ENCODE measurements at places on chromosomes 7 and 10.

GRCh38 chr7:105462765-105463420 is 59.2 kb downstream of the PUS7 start:
- DNase-seq: no peak

DNA sequence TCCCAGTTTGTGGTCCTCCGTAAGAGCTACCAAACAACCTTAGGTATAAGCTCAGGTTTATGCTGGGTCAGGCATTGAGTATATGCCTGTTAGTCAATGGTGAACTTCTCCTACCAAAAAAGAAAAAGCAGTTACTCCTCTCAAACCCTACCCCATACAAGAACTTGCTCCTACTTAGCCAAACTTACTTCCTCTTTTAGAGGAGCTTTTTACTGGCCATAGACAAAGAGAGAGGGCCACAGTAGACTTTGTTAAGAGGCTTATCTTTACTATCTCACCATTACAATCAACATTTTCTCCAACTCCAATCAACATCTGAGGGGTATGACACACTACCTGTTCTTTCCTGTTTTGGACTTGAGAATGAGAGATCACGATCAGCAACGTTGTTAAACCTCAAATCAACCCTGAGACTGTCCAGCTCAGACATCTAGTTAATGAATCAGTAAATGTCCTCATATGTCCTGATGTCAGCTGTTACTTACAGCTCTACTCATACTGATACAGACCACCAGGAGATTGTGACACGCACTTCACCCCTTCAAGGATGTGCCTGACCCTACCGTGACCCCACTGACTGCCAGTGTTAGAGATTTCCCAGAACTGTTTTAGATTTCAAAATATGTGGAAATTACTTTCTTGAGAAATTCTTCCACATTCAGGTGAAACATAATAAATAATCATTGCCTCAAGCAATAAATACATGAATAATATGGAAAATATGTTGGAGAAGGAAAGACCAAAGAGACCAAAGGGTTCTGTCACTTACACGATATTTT is 18.4 kb upstream of the CCDC71L start:
- DNase-seq: peak; percentile 96

DNA sequence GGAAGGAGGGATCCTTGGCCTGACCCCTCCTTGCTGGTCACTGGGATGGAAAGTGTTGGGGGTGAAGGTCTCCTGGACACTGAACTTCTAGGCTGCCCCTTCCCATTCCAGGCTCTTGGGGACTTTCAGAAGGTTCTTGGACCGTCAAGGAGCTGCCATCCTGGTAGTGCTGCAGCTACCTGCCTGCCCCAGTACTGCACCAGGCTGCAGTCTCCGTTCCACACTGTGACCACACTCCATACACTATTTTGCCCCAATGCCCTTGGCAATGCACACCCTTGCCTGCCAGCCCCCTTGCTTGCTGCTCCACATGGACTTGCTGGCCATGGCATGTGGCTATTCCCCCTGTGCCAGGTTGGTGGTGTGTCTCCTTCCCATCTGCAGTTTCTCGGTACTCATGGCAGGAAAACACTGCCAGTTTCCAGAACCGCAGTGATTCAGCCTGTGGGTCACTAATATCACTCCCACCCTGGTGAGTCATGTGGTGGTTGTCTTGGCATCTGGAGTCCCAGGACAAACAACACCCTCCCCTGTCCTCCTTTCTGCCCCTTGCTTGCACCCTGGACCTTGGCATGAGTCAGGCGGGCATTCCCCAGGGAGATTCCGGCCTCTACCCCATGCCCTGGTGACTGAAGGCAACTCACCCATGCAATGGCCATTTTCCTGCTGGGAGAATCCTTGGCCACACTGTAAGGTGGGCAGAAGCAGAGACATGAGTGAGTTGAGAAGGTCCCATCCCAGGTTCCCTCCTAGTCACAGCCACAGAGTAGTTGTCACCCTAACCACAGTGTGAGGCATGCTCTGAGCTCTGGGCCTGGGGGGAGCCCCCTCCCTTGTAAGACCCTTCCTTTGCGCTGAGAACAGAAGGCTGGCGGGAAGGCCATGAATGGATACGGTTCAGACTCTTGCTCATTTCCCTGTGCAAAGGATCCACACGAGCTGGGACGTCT is 32.8 kb downstream of the GOLGA7B start:
- DNase-seq: peak; percentile 100

DNA sequence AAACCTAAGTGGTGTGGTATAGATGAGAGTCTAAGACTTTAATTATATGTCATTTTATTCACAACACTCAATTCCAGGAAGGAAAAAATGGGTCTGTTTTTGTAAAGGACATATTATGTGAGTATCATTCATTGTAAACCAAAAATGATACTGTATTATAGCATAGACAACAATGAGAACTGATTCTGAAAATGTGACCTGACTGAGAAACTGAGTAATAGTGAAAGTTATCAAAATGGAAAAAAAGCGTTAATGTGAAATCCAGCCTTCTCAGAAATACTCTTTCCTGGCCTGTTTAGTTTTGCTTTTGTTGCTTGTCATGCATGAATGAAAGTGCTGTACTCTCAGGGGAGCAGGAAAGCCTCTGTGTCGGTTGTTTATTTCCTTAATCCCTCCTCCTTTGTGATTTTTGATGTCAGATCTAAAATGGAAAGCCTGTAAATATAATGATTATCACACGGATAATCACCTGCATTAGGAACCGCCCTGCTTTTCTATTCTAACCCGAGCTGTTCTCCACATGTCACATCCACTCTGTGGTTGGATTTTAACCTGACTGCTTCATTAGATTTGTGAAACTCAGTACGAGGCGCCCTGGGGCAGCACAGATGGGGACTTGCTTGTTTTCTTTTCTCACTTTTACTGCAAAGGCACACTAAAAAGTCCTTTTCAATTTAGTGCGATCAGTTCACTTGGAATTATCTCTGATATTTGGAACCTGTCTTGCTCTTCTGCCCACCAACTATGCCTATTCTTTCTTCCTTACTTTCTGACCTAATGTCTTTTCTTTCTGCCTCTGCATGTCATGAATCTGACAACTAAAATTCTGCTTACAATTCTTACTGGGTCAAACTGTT is 240.9 kb upstream of the KAT6B start:
- peak; percentile 38 for DNase-seq

DNA sequence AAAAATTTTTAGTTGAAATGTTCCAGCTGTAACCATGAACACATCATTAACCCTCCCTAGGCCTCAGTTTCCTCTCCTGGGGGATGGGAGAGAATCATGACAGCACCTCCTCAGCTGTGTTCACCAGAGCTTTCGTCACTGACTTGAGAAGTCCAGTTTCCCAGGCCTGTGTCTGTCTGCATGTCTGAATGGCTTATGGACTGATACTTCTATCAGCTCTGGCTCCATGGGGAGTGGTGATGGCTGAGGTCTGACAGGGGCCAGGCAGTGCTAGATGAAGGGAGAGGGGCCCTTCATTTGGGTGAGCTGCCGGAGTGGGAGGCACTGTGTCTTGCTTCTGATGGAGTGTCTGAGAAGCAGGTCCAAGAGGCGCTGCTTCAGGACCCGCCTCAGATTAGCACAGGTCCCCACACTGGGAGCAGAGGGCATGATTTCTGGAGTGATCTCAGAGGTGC is 192.9 kb downstream of the PTPN20 start:
- no peak for DNase-seq

- DNase-seq: peak; percentile 53
These were observed at the start of gene PRKCQ for GRCh38 chr10:6579904-6580278. Gene PRKCQ, minus strand, starts transcription at chr10:6580276. Its CDS starts 65,141 bp downstream, at chr10:6515135.

DNA sequence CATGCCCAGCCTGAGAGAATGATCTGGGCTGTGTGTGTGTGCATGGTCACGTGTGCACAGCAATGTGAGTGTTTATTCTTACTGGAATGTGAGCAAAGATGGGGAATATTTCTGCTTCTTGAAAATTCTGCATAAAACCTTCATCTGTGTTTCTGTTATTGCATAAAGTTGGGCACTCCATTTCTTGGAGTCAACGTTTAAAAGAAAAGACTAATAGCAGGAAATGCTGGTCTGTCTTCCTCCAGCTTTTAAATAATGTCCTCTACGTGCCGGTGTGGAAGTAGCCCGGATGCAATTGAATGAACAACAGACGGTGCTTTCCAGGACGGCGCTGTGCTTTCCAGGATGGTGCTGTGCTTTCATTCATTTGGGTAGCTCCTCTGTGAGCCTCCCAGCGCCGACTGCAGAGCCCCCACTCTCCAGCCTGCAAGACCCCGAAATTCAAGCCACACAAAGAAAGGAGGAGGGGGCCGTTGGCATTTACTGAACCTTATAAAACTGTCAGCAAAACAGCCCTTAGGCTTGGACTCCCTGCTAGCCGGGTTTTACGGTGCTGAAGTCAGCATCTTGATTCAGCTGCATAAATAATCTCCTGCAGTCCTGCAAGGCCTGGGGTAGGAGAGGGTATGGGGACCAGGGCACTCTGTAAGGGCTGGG is 158.2 kb upstream of the PRKCQ start:
- peak; percentile 68 for DNase-seq

- peak; percentile 64 for DNase-seq
These were observed 28.6 kb upstream of the VAX1 start for GRCh38 chr10:117166418-117167345.

DNA sequence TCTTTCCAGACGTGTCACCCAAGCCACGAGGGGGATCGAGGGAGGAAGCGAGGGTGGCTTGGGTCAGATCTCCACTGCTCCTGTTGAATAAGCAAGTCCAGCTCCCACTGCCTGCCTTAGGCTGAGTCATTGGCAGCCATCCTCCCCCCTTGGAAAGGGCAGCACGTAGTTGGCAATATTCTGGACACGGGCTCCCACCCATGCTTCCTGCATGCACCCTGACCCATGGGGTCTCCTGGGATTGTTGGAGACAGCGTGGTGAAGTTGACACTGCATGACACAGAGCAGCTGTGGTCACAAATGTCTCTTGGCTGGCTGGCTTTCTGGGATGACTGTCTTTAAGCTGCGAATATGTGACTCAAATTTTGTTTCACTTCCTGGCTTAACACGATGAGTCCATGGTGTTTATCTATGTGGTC is 11.2 kb downstream of the BTBD16 start:
- DNase-seq: peak; percentile 95

DNA sequence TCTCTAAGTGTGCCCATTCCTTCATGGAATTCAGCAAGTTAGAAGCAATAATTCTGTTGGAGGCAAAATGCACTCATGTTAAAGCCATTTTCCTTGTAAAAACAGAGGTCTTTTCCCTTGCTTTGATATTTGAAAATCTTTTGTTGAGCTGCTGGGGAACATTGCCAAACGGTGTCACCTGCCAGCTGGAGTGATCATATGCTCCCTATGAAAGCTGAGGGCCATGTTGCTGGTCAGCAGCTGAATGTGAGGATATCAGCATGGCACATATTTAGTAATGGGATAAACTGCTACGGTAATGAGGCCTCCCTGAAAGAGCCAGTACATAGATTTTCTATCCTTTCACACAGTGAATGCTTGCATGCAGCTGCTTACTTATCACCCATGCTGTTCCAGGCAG is 224.3 kb downstream of the THSD7A start:
- no peak for DNase-seq

DNA sequence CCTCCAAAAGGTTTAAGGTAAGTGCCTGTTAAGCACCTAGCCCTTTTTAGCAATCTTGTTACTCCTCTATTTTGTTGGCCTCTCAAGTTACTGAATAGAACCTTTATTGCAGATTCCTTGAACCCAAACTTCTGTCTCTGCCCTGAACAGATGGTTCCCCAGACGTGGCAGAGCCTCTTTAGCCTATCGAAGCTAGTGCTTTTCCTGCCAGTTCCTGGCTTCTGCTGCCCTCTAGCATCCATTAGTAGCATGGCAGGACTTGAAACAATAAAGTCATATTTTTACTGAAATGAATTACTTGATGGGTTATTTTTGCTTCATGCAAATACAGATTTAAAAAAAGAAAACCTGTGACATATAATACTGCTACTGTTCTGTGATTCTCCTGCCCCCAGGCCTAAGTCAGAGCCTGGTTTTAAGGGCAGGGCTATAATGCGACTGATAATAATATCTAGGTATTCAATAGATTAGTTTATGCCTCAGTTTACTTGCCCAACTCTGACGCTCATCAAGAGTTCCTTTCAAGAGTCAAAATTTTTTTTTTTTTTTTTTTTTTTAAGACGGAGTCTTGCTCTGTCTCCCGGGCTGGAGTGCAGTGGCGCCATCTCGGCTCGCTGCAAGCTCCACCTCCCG is 84.3 kb upstream of the PHF14 start:
- DNase-seq: peak; percentile 59

DNA sequence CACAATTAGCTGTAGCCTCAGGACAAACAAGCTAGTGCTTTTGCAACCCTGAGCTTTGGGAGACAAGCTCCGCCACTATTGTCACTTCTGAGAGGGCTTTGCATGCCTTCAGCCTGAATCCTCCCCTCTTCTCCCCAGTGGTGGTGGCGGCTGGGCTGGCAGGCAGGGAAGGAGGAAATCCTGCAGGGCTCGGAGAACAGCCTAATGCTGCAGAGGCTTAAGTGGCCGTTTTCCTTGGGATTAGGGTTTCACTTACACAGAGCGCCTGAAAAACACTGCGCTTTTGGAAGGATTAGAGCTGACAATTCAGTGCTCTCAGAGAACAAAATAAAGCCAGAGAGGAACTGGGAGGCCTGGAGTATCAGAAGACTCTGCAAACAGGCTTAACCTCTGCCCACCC is 71.3 kb downstream of the PAX2 start:
- DNase-seq: no peak

- DNase-seq: peak; percentile 46
These were observed 46.7 kb upstream of the LOXL4 start for GRCh38 chr10:98314532-98315284.

DNA sequence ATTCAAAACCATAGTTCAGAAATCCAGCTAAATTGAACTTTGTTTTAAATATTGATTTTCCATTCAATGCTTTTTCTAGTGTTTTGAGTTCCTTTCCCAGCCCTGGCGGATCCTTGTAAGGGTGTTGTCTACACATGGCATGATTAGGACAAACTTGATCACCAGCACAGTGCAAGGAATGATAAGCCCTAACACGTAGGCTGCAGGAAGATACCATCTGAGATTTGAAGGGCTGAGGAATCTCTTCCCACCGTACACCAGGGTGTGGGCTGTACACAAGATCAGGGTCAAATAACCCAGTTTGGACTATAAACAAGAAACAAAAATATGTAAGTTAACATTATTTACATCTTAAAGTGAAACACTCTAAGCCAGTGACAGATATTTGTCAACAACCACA is 27.4 kb downstream of the STEAP4 start:
- DNase-seq: no peak

GRCh38 chr10:111102359-111102837 is 25.6 kb downstream of the ADRA2A start:
- no peak for DNase-seq

DNA sequence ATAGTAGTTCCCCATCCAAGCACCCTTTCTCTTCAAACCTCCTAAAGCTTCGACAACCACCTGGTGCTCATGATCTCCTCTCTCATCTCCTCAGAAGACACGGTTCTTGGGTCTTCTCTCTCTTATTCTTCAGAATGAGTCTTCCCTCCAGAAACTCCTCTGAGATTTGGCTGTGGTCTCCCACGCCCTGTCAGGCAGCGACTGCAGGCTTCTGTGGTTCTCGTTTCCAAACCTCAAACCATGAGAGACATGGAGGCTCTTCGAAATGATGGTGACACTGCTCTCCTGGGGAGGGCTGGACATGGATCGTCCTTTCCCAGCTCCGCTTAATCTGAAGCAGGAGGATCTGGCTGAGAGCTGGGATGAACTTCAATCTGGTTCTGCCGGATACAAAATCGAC is 78.6 kb upstream of the PITRM1 start:
- no peak for DNase-seq
